ENCODE measurements at places on chromosomes 16 and 17.

DNA sequence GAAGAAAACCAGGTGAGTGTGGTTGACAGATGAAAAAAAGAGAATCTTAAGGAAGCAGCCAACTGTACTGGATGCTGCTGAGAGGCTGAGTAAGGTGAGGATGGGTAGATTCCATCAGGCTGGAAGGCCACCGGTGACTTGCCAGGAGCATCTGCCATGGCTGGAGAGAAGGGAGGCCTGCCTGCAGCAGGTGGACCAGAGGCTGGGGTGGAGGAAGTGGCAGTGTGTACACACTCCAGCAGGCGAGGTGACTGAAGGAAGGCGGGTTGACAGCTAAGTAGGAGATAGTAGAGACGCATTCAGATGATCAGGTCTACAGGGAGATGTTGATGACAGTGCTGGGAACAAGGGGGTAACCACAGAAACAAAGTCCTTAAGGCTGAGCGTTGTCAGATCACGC lies 69.5 kb downstream of the USP43 start:
- no peak for DNase-seq

DNA sequence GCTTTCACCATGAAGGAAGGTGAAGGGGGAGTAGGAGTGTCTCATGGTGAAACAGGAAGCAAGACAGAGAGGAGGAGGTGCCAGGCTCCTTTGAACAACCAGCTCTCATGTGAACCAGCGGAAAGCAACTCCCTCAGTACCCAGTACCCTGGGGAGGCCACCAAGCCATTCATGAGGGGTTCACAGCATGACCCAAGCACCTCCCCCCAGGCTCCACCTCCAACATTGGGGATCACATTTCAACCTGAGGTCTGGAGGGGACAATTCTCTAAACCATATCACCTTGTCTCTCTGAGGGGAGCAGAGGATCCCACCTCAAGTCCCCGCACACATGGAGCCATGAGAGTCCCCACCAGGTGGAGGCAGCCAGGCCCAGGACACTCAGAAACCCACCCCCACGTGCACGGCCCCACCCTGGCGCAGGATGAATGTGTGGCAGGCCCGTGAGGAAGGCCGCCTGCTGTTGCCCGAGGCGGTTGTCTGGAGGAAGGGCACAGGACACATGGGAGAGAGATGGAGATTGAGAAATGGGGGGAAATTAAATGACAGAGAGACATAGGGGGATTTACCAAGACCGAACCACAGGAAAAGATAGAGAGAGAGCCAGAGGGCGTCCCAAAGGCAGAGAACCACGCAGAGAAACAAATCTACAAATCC lies 85.9 kb downstream of the TMEM132E start:
- DNase-seq, result no peak

GRCh38 chr17:72587156-72587555 lies 466.3 kb downstream of the SOX9 start:
- DNase-seq, result no peak

DNA sequence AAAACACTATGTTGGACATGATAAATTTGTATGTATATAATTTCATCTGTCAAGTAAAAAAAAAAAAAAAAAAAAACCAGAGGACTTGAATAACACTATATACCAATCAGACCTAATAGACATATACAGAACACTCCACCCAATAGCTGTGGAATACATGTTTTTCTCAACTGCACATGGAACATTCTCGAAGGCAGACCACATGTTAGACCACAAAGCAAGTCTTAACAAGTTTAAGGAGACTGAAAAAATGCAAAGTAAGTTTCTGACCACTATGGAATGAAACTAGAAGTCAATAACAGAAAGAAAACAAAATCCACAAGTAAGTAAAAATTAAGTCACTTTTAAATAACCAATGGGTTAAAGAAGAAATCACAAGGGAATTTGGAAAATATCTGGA lies 8.4 kb upstream of the CNTNAP4 start:
- no peak for DNase-seq

GRCh38 chr17:81682565-81683207 lies 911 bp downstream of the ARL16 start:
- DNase-seq, result no peak

DNA sequence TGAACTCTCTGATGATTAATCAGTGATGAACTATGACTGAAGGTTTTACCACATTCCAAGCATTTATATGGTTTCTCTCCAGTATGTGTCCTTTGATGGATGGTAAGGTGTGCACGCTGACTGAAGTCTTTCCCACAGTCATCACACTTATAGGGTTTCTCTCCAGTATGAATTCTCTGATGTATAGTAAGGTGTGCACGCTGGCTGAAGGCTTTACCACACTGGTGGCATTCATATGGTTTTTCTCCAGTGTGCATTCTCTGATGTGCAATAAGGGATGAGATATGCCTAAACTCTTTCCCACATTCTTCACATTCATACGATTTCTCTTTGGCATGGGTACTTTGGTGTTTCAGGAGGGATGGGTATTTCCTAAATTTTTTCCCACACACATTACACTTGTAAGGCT lies 16.4 kb downstream of the ZNF287 start:
- DNase-seq, result no peak

DNA sequence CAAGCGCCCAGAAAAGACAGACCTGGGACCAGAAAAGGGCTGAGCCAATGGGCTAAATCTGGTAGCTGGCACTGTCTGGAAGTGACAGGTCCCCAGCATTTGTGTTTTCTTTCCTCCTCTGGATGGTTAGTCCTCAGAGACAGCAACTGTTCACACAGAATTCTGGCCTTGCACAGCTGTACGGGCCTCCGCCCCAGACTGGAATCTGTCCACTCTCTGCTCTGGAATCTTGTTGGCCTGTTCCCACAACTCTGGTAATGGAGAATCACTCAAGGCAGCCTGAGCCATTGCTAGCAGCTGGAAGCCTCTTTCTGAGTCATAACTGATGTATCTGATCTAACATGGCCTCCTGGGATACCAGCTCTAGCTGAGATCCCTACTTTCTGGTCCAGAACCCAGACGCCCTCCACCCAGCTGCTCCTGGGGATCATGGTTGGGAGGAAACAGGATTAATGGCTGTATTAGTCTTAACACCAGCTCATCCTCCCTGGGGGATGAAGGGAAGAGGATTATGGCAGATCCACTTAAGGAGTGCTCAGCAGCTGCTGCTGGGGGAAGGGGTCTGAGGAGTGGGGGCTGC lies 9.1 kb downstream of the ZNF668 start:
- no peak for DNase-seq

- no peak for DNase-seq
Observed at GRCh38 chr17:33973491-33973890, 281.6 kb upstream of the CCL2 start.

DNA sequence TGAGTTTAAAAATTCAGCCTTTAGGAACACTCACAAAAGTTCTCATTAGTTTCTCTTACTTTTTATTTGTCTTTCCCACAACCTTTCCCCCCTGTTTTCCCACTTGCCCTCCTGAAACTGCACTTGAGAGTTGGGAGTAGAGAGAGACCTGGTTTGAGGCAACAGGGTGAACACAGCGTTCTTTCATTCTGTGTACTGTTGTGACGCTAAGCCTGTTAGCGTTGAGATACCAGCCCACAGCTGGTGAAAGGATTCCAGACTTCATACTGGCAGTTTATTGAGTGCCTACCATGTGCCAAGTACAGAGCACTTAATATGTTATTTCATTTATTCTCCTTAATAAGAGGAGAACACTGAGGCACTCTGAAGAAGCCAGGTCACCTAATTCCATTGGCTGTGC lies 10.3 kb downstream of the TNRC6C start:
- no peak for DNase-seq

GRCh38 chr17:57104461-57105175 lies 19.6 kb downstream of the AKAP1 start:
- no peak for DNase-seq
